Cerebellum (tissue), 4 donors: ENCODE measurements at places on chromosomes 1 and 21. TPM values are rescaled to one million over a fixed set of nuclear protein-coding genes. Genes with fewer than 3 reads are reported as not detected.

GRCh38 chr1:84078108-84078841 is 65.8 kb upstream of the PRKACB start:
- peak; percentile 36 for DNase-seq

- DNase-seq = no peak
Measured at GRCh38 chr1:72635719-72636118, 353.4 kb upstream of the NEGR1 start.

DNA sequence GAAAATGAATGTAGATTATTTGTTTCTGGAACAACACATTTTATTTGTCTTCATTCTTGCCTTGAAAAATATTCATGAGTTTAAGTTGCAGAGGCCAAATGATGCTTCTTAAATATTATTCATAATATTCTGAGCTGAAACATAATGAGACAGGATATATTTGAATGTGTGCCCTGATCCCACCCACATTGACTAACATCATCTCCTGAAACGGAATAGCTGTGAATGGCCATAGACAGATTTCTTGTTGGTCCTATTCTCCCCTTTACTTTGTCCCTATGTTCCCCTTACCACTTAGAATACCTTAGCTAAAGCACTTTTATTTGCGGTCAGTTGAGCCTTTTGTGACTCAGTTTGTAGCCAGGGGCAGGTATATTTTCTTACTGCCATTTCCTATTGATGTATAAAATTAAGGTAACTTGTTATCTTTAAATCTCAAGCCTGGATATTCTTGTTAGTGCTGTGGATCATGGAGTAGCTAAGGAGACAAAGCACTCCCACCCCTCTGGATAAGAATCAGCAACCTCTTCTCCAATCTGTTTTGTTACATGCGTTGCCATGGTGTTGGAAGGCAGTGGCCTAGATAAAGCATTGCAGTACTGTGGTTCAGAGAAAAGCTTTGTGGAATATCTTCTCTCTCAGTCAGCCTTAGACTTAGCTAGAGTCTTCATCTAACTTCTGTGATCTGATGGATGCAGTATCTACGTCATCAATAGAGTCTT is 478.5 kb upstream of the DEPDC1 start:
- no peak for DNase-seq

GRCh38 chr1:178940068-178940765 is 69.3 kb upstream of the ANGPTL1 start:
- no peak for DNase-seq

Gene PRELP
- total RNA-seq = 0.27 TPM

Gene GUCA2A
- not detected for total RNA-seq

Gene DPH5
- 27.7 TPM for total RNA-seq

Gene PTPRC
- 4.4 TPM for total RNA-seq

Gene MIS18A
- total RNA-seq = 11.4 TPM

Gene AMY2A
- total RNA-seq = 0.36 TPM

Gene OR2L13
- total RNA-seq = 2.6 TPM
